Body of pancreas (tissue), 4 donors: ENCODE measurements at places on chromosomes 5 and 9. TPM values are rescaled to one million over a fixed set of nuclear protein-coding genes. Genes with fewer than 3 reads are reported as not detected.

DNA sequence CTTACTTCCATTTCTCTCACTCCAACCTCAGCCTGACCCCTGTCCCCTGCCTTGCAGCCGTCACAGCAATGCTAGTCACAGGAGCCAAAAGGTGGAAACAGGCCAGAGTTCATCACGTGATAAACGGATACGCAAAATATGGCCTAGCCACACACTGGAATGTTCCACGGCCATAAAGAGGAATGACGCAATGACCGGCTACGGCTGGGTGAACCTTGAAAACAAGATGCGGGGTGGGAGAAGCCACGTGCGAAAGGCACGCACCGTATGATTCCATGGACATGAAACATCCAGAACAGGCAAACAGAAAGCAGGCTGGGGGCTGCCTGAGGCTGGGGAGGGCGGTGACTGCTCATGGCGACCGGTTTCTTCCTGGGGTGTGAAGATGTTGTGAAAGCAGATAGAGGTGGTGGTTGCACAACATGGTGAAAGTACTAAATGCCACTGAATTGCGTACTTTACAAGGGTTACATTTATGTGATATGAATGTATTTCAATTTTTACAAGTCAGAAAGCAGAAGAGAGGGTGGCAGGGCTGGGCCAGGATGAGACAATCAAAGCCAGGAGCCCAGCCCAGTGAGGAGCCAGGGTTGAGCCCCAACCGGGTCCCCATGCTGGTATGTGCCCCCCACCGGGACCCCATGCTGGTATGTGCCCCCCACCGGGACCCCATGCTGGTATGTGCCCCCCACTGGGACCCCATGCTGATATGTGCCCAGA is 117.8 kb upstream of the SARDH start:
- DNase-seq: peak; percentile 91
- no peak overlapping the region for H3K4me3 ChIP-seq
- no peaks in the 10 kb centered on the region for H3K27me3 ChIP-seq
- peaks cover 1% of the 10 kb centered on the region for H3K36me3 ChIP-seq

The ZNF608 gene
- total RNA-seq: 33.6 TPM

- no peak for DNase-seq
- H3K27me3 ChIP-seq: no peaks in the 10 kb centered on the region
- H3K27ac ChIP-seq: no peak overlapping the region
- no peaks in the 10 kb centered on the region for H3K36me3 ChIP-seq
- no peak overlapping the region for H3K4me3 ChIP-seq
- H3K4me1 ChIP-seq: no peaks in the 10 kb centered on the region
These were observed 1.9 kb downstream of the MLANA start for GRCh38 chr9:5892456-5893133.

DNA sequence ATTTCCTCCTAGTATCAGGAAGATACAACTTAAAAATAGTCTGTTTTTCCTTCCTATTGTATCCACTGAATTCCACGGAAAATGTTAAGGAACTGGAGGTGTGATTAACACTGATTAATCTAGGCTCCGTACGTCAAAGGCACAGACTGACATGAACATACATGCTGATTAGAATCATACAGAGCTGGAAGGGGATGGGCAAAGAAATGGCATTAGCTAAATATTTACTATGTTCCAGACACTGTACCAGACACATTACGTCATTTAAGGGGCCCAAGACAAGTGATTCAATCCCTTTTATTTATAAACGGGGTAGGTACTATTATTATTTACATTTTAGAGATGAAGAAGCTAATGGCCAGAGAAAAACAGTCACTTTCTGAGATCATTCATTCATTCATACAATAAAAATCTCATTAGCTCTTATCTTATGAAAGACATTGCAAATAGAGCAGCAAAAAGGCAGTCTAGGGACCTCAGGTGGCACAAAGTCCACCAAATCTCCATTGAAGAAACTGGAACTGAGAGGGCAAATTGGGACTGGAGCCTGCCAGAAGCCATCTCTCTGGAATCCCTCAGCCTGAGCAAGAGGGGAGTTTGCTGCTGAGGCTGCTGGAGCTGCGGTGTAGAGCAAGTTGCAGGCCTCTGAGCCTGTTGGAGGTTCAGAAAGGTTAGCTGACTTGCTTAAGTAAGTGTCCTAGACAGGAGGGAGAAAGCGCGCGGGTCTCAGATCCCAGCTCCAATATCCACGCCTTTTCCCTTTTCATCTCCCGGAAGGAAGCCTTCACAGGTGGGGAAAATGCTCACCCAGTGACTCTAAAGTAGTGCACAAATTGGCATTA is 1.6 kb upstream of the TGFBR1 start:
- DNase-seq: no peak
- H3K27ac ChIP-seq: peak overlapping the region; percentile 77
- H3K27me3 ChIP-seq: no peaks in the 10 kb centered on the region
- no peak overlapping the region for H3K4me3 ChIP-seq

- no peaks in the 10 kb centered on the region for H3K4me1 ChIP-seq
- DNase-seq: no peak
- H3K27ac ChIP-seq: no peak overlapping the region
- no peaks in the 10 kb centered on the region for H3K36me3 ChIP-seq
- no peaks in the 10 kb centered on the region for H3K27me3 ChIP-seq
These were observed 74.9 kb upstream of the TNFSF8 start for GRCh38 chr9:115005322-115005721.

The MCIDAS gene
- total RNA-seq: not detected

- H3K4me1 ChIP-seq: no peaks in the 10 kb centered on the region
- no peaks in the 10 kb centered on the region for H3K36me3 ChIP-seq
- no peak overlapping the region for H3K27ac ChIP-seq
- no peak overlapping the region for H3K4me3 ChIP-seq
- H3K27me3 ChIP-seq: no peaks in the 10 kb centered on the region
These were observed 66.0 kb upstream of the FCN1 start for GRCh38 chr9:134983506-134984371.

- H3K36me3 ChIP-seq: no peaks in the 10 kb centered on the region
- no peak for DNase-seq
- no peak overlapping the region for H3K4me3 ChIP-seq
- no peaks in the 10 kb centered on the region for H3K4me1 ChIP-seq
- no peaks in the 10 kb centered on the region for H3K27me3 ChIP-seq
- no peak overlapping the region for H3K27ac ChIP-seq
These were observed 61.0 kb downstream of the PRDM6 start for GRCh38 chr5:123150089-123150488.

DNA sequence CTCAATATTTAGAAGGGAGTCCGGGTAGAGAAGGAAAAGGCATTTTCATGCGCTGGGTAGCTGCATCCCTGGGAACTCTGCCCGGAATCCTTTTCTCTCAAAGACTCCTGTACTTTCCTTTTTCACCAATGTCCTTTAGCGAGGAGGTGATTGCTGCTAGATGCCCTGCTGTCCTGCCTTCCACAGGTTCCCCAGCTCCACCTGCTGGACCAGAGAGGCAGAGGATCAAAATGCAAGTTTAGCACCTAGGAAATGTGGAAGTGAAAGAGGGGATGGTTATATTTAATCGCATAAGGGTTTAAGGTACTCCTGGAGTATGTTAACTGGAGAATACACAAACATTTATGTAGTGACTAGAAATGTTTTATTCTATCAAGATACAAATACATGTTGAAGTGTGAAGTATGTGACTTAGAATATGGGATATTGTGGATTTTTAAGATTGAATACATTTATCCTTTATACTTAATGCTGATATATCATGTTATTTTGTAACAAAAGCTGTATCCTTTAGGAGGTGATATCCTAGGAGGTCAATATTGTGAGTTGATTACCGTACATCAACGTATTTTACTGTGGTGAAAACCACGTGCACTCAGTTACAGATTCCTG is 145.7 kb downstream of the ARHGAP26 start:
- no peak overlapping the region for H3K4me3 ChIP-seq
- peak; percentile 72 for DNase-seq
- no peak overlapping the region for H3K27ac ChIP-seq
- H3K4me1 ChIP-seq: peaks cover 33% of the 10 kb centered on the region
- no peaks in the 10 kb centered on the region for H3K36me3 ChIP-seq
- no peaks in the 10 kb centered on the region for H3K27me3 ChIP-seq

The CTNND2 gene
- total RNA-seq: 82.4 TPM

- H3K4me3 ChIP-seq: no peak overlapping the region
- no peak overlapping the region for H3K27ac ChIP-seq
- H3K36me3 ChIP-seq: peaks cover 14% of the 10 kb centered on the region
- H3K4me1 ChIP-seq: no peaks in the 10 kb centered on the region
- DNase-seq: no peak
These were observed 28.2 kb downstream of the TCERG1 start for GRCh38 chr5:146475190-146475780.

The SLC34A1 gene
- total RNA-seq: not detected

The FBN2 gene
- total RNA-seq: 0.26 TPM

DNA sequence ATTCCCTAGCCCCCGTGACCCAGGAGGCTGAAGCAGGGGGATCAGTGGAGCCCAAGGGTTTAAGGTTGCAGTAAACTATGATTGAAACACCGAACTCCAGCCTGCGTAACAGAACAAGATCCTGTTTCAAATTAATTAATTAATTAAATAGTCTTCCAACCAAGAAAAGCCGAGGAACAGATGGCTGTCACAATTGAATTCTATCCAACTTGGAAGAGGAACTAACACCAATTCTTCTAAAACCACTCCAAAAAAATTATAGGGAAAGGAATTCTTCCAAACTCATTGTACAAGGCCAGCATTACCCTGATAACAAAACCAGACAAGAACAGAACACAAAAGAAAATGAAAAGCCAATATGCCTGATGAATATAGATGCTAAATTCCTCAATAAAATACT is 43.4 kb upstream of the RGS7BP start:
- no peak overlapping the region for H3K4me3 ChIP-seq
- H3K27me3 ChIP-seq: no peaks in the 10 kb centered on the region

DNA sequence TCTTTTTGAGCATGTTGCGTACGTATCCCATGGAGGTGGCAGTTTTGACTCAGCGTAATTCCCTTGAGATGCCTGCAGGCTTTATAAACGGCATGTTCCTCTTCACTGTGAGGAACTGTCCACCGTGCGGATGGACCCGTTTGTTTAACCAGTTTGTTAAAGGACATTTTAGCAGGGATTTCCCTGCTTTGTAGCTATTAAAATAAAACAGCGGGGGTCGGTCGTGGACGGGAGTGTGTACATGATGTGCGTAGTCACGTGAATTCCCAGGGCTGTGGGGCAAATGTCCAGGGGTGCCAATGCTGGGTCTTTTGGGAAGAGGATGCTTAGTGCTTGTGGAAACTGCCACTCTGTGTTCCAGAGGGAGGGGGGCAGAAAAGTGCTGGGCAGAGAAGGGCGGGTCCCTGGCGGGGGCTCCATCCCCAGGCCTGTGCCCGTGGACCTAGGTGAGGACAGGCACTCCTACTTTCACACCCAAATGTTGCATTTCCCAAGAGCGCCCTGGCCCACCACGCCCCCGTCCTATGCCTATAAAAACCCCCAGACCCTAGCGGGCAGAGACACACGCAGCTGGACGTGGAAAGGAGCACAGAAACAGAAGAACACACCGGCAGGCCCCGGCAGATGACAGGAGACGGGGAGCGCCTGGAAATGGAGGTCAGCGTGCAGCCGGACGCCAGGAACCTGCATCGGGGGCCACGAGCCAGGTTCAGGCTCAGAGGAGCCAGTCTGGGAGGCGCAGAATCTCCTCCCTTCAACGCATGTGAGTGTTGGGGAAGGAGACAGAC is 4.0 kb upstream of the TERT start:
- H3K4me3 ChIP-seq: no peak overlapping the region
- no peak overlapping the region for H3K27ac ChIP-seq
- no peaks in the 10 kb centered on the region for H3K36me3 ChIP-seq
- H3K4me1 ChIP-seq: peaks cover 10% of the 10 kb centered on the region
- no peak for DNase-seq

The ORM2 gene
- not detected for total RNA-seq

GRCh38 chr5:154087260-154087659 is 48.5 kb downstream of the MFAP3 start:
- H3K4me1 ChIP-seq: no peaks in the 10 kb centered on the region
- no peak overlapping the region for H3K27ac ChIP-seq
- H3K27me3 ChIP-seq: no peaks in the 10 kb centered on the region
- H3K36me3 ChIP-seq: no peaks in the 10 kb centered on the region
- H3K4me3 ChIP-seq: no peak overlapping the region

GRCh38 chr5:33936004-33936380 is 194 bp upstream of the RXFP3 start:
- peaks cover 11% of the 10 kb centered on the region for H3K27me3 ChIP-seq
- H3K36me3 ChIP-seq: no peaks in the 10 kb centered on the region
- peaks cover 22% of the 10 kb centered on the region for H3K4me1 ChIP-seq
- no peak overlapping the region for H3K27ac ChIP-seq
- peak; percentile 74 for DNase-seq
- H3K4me3 ChIP-seq: no peak overlapping the region

DNA sequence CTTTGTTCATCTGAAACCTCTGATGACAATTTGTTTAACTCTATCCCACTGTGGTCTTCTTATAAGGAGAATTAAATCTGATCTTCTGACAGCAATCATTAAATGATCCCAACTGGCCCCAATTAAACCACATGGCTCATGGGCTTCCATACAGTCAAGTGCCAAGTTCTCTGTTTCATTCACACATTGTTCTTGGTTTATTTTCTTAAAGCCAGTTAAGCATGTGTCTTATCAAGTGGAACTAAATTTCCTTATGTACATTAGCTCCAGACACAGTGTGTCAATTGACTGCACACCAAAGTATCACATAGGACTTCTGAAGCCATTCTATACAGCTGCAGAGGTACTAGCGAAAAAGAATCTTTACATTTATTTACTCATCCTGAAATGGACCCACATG is 51.2 kb downstream of the MEF2C start:
- H3K4me1 ChIP-seq: peaks cover 7% of the 10 kb centered on the region
- no peaks in the 10 kb centered on the region for H3K27me3 ChIP-seq
- no peak overlapping the region for H3K4me3 ChIP-seq

The EGR1 gene
- total RNA-seq: 139 TPM

The DMXL1 gene
- 64.9 TPM for total RNA-seq

DNA sequence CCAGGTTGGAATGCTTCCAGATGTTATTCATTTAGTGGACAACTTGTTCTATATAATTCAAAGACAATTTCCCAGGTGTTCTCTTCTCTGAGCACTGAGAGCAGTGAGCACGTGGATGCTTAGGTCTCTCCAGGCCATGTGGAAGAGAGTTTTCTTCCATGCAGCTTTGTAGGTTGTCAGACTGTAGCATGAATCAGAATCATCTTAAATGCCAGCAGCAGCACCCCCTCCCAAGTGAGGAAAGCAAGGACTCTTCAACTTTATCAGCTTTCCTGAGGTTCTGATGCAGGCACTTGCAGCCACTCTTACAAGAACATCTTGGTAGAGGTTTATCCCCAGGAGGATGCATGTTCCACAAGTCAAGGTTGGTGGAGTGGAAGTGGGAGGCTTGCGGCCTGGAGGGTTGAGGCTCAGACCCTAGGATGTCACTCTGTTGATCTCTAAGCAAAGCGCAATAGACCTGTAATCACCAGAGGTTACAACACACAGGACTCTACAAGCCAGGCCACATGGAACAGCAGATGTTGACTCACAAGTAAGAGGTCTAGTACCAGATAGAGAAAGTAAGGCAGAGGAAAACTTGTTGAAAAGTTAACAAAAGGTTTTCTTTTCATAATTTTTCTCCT is 47.7 kb downstream of the UGCG start:
- H3K36me3 ChIP-seq: no peaks in the 10 kb centered on the region
- DNase-seq: no peak
- H3K27ac ChIP-seq: no peak overlapping the region
- no peak overlapping the region for H3K4me3 ChIP-seq

GRCh38 chr9:14780693-14781092 is 58.2 kb upstream of the CER1 start:
- no peaks in the 10 kb centered on the region for H3K4me1 ChIP-seq
- DNase-seq: no peak
- H3K27me3 ChIP-seq: no peaks in the 10 kb centered on the region

The ACTBL2 gene
- total RNA-seq: not detected
